ENCODE measurements at places on chromosomes 2 and 18.

DNA sequence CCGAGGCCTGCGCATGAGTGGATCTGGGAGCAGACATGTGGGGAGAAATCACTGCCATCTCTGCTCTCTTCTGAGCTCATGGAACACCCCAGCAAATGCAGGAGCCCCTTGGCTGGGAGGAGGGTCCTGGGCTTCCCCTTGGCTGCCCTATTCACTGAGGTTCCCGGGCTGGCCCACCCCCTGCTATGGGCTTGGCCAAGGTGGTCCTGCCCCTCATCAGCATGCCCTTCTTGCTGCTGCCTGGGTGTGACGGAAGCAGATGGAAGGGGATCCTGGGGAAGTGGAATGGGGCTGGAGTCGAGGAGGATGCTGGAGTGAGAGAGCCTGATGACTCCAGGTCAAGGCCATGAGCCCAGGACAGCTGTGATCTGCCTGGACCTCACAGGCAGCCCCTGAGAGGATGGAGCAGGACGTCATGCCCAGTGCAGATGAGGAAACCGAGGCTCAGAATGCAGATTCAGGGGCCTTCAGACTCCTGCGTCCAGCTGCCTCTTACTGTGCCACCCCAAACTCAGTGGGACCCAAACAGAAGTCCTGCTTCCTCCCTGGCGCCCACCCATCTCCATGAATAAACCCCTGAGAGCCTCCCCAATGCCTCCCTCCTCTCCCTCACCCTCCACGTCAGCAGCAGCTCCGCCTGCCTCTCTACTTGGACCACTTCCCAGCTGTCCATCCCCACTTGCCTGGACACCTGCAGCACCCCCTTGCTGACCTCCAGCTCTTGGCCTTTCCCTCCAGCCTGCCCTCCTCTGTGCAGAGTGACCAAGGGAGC, 4.0 kb downstream of the SNED1 start:
- no peak for DNase-seq

- no peak for DNase-seq
Measured at GRCh38 chr2:239532859-239533258, 132.0 kb upstream of the HDAC4 start.

- DNase-seq = peak; percentile 47
Measured at GRCh38 chr2:191304939-191305875, 60.0 kb downstream of the MYO1B start.

DNA sequence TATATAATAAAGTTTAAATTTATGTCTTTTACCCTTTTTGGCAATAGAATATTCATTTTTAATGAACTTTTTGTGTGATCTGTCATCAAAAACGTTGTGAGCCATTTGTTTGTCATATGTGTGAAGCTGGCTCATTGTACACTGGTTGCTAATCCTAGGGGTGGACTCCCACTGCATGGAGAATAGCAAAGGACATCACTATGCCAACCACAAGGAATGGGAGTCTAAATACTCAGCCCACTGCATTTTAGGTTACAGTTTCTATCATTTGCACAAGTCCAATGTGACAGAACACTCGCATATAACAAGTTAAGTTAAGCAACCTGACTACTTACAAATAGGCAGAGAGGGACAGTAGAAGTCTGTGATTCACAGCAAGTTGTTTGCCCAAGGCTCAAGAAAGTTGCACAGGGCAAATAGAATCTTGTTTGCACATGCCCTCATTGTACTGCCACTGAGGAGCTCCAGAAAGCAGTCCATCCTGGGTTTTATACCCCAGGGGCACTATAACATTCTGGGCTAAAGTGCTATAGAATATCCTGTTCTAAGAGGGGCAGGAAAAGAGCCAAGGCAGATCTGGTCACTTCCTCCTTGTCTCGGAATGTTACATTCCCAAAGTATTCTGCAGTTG, 545.9 kb upstream of the GCFC2 start:
- DNase-seq = no peak

DNA sequence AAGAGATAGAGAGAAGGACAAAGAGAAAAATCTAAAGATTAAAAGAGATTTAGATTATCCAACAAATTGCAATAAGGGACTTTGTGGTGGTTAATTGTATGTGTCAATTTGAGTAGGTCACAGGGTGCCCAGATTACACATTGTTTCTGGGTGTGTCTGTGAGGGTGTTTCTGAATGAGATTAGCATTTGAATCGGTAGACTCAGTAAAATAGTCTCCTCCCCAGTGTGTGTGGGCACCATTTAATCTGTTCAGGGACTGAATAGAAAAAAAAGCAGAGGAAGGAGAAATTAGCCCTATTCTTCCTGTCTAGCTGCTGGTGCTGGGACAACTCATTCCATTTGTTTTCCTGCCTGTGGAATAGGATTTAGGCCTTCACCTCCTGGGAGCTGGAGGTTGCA, 339.8 kb upstream of the EPHA4 start:
- no peak for DNase-seq

DNA sequence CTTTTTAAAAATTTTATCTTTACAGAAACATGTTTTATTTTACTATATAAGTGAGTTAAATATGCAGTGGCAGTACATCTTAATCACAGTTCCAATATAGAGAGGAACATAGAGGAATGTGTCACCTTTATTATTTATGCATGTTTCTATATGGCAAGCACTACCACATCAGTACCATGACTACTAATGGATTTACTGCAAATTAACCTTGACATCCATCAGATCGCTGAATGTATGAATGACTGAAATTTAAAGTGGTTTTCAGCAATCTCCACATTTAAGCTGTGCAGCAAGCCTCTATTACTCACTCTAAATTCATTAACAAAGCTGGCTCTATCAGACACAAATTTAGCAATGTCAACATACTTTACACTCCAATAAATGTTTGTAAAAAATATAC, 790.6 kb downstream of the NRXN1 start:
- DNase-seq = no peak

DNA sequence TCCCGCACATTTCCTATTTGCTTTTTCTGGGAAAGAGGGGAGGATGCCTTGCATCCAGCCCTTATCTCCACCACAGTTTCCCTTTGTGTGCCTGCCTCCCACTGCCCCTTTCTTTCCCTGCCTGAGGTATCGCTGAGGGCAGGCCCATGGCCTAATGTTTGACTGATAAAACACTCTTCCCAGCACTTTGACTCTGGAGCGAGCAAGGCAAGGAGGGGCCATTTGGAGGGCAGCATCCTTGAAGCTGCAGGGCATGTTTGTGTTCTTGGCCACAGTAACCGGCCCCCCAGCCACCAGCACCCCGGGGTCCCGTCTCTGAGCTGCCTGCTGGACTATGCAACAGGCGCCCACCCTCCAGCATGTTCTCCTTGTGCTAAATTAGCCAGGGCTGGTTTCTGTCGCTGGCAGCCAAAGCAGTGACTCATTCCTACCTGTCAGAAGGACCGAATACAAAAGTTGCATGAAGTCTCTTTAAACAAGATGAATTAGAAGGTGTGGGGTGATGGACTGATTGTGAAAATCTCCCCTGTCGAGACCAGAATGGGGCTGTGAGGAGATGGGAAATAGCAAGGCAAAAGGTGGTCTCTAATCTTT, 50.7 kb downstream of the BCL2L11 start:
- no peak for DNase-seq

GRCh38 chr2:11680182-11680900, 10.3 kb upstream of the NTSR2 start:
- no peak for DNase-seq

DNA sequence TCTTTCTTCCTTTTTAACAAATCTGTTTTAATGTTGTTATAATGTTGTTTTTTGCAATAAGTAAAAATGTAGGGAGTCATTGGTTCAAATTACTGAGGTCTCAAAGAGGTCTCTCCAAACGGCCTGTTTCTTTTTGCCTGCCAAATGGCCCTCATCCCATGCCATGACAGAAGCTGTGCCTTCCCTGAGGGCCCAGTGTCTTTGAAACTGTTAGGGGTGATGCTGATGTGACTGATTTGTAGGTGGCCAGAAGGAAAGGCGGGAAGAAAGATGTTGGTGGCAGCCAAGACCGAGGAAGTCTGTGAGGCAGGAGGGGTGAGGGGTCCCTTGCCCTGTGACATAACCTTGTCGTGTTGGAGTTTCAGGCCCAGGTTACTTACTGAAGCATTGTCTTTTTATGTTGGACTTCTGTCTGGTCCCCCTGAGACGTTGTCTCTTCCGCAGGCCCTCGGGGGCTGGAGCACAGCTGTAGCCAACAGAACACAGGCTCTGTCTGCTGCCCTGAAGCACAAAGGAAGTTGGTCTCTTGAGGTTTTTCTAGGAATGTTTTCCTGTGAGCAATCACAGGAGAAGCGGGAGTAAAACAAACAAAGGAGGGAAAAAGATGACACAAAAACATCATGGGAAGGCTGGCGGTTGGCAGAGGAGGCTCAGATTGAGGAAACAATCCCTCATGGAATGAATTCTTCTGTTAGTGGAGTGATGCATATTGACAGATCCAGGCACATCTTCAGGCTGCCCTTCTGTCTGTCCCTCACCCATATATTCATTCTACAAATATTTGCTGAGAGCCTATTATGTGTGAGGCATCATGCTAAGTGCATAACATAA, 4.9 kb upstream of the ST3GAL5 start:
- peak; percentile 52 for DNase-seq

DNA sequence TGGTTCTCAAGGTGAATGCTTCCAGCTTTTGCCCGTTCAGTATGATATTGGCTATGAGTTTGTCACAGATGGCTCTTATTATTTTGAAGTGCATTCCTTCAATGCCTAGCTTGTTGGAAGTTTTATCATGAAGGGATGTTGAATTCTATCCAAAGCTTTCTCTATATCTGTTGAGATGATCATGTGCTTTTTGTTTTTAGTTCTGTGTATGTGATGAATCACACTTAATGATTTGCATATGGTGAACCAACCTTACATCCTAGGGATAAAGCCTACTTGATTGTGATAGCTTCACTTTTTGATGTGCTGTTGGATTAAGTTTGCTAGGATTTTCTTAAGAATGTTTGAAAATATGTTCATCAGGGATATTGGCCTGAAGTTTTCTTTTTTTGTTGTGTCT, 112.1 kb downstream of the MBD2 start:
- no peak for DNase-seq

DNA sequence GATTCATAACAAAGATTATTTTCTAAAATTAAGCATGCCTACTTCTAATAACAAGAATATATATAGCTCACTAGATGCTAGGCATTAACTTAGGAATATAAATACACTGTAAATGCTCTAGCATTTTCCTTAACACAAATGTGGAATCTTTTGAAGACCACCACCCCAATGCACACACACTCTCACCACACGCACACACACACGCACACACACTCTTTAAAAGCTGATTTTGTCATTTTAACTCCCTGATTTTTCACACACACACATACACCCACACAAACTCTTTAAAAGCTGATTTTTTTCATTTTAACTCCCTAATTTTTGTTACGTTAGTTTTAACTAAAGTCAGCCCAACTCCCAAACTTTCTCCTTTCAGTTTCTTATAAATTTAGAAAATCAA, 3.0 kb downstream of the COL5A2 start:
- DNase-seq = no peak

DNA sequence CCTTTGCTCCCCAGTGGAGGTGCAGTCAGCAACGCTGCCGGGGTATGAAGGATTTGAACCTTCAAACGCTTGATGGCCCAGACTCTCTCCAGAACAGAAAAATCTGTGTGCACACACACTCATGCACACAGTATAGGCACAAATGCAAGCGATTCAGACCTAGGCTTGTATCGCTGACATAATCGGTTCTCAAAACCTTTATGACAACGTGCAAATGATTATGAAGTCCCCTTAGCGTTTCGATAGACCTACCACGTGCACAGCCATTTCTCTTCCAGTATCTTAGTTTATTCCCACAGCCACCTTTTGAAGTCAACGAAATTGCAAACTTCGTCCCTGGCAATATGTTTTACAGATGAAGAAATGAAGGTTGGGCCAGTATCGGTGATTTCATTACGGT, 138.9 kb upstream of the MYCN start:
- DNase-seq = no peak

GRCh38 chr2:105237045-105237765, 4.3 kb upstream of the GPR45 start:
- DNase-seq = no peak

DNA sequence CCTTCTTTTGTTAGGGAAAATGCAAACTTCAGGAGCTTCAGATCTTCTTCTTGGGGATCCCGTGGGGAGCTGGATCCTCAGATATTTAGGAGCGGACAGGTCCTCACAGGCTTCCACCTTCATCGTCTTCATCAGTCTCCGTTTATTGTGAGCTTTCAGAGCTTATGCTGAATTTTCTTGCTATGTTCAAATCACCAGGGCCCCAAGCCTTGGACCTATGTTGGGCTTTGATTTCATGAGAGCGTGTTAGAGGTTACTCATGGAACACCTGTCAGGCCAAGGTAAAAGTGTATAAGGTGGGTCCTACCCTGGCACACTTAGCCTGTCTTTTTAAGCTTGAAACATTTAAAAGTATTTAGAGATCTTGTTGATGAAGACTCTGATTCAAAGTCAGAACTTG, 212.9 kb downstream of the FAM210A start:
- DNase-seq = no peak

GRCh38 chr18:59823596-59824195, 76.1 kb upstream of the PMAIP1 start:
- peak; percentile 65 for DNase-seq

Measured in smooth muscle cell of the brain vasculature (primary cell).